ENCODE measurements at places on chromosomes 5 and 9.

- DNase-seq = peak; percentile 58
Observed at GRCh38 chr9:105245029-105245890, 809 bp downstream of the SLC44A1 start.

GRCh38 chr5:60903356-60903755, 41.5 kb downstream of the ERCC8 start:
- no peak for DNase-seq

- DNase-seq = no peak
Observed at GRCh38 chr5:79011219-79011836, 26.2 kb upstream of the ARSB start.

- DNase-seq = no peak
Observed at GRCh38 chr5:62284946-62285891, 20.8 kb upstream of the KIF2A start.

- DNase-seq = no peak
Observed at GRCh38 chr9:75990576-75991304, 100.3 kb downstream of the PCSK5 start.
